ENCODE measurements at places on chromosomes 3 and 15.

DNA sequence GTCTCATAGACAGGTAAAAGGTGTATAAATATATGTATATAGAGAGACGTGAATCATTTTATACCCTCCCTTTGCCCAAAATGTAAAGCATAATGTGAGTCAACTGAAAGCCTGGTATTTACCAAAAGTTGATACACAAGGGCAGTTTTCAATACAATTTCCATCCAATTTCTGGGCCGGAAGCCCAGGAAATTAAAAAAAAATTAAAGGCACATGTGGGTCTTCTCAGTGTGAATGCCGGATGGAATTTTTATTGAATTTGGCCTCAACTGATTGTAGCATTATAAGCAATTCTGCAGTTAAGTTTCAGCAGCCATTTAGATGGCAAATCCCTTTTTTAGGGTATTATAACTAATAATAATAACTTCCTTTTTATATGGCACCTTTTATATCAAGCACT is 3.3 kb upstream of the CNTN3 start:
- no peak for DNase-seq

DNA sequence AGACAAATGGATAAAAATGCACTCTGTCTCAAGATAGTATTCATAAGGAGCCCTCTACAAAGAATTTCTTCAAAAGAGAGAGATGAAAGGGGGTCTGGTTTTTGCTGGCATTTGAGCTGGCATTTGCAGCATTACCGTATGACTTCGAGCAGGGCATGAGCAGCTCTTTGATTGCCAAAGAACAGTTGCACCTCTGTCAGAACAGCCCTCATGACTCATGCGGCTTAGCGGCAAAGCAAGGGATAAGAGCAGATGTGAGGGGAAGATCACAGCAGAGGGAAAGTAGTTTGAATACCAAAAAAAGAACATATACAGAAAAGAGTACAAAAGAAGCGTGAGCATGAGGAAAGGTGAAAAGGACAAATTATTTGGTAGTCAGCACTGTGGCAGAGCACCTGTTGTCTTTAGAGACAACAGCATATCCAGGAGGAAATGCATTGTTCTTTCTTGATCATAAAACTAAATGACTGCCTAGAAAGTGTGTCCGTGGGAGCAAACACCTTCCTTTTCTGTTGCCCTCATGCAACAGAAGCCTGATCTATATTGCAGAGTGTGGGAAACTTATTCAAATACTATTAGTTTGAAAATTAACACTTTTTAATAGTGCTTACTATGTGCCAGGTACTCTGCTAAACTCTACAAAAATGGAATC is 80.5 kb upstream of the SLC24A5 start:
- DNase-seq = no peak

- no peak for DNase-seq
Measured at GRCh38 chr3:168197162-168197561, 101.4 kb upstream of the GOLIM4 start.

- no peak for DNase-seq
Measured at GRCh38 chr3:9101286-9101685, 138.0 kb upstream of the RAD18 start.

- DNase-seq = no peak
Measured at GRCh38 chr3:73046195-73046594, 15.3 kb upstream of the EBLN2 start.

GRCh38 chr3:66303491-66303901 is 82.7 kb downstream of the SLC25A26 start:
- DNase-seq = peak; percentile 32

DNA sequence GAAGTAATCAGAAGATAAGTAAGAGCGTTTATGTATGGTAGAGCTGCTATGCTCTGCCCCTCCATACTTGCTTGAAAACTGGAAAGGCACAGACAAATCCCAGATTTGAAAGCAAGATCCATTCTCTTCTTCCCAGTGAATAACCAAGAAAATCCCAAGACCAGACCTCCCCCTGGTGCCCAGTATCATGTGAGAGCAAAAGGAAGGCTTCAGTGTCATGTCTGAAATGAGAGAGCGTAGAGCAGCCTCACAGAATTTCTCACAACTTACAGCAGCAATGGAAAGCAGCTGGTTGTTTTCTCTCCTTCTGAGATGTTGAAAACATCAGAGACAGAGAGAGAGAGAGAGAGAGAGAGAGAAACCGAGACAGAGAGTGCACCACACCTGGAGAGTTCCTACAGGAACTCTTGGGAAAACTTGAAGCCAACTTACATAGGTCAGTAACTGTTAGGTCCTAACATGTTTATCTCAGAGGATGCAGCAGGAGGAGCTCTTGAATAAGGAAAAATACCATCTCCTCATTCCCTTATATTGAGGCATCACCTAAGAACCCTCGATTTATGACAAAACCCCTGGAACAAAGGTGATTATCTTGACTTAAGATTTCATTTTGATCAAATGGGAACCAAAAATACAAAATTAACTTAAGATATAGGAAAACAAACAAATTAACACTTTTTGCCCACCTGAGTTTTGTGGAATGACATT is 273.3 kb downstream of the NSUN3 start:
- no peak for DNase-seq

GRCh38 chr3:186038360-186038759 is 70.5 kb downstream of the ETV5 start:
- DNase-seq = no peak

GRCh38 chr3:99781761-99782160 is 35.9 kb upstream of the CMSS1 start:
- no peak for DNase-seq

GRCh38 chr15:68183616-68184315 is 21.4 kb downstream of the CALML4 start:
- DNase-seq = no peak

DNA sequence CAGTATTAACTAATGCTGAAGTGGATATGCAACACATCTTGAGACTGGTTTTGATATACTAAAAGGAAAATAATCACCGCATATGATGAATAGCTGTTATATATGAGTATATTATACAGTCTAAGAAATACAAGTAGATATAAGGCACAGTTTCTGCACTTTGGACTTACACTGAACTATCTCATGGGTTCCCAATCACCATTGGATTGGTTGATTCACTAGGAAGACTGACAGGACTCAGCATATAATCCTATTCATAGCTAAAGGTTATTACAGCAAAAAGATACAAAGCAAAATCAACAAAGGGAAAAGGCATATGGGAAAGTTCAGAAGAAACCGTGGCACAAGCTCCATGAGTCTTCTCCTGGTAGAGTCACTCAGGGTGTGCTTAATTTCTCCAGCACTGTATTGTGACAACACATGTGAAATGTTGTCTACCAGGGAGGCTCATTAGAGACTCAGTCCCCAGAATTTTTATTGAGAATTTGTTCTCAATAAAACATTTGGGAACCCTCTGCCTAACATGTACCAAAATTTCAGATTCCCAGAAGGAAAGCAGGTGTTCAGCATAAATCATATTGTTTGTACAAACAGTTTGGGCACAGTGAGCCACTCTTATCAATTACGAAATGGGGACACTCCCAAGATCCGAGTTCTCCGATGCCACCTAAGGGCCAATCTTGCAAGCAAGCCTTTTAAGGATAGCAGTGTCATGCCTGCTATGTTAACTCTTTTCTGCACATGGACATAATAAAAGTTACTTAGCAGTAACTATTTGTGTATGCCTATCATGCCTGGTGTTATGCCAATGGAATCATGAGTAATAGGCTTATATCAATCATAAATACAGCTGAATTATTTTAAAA is 26.8 kb downstream of the CMC1 start:
- DNase-seq = no peak

GRCh38 chr3:146160321-146160963 is 542 bp downstream of the PLOD2 start:
- no peak for DNase-seq

- no peak for DNase-seq
Measured at GRCh38 chr3:144028798-144029411, 57.3 kb downstream of the DIPK2A start.

GRCh38 chr15:55247766-55248427 is 41.7 kb downstream of the RAB27A start:
- DNase-seq = no peak

DNA sequence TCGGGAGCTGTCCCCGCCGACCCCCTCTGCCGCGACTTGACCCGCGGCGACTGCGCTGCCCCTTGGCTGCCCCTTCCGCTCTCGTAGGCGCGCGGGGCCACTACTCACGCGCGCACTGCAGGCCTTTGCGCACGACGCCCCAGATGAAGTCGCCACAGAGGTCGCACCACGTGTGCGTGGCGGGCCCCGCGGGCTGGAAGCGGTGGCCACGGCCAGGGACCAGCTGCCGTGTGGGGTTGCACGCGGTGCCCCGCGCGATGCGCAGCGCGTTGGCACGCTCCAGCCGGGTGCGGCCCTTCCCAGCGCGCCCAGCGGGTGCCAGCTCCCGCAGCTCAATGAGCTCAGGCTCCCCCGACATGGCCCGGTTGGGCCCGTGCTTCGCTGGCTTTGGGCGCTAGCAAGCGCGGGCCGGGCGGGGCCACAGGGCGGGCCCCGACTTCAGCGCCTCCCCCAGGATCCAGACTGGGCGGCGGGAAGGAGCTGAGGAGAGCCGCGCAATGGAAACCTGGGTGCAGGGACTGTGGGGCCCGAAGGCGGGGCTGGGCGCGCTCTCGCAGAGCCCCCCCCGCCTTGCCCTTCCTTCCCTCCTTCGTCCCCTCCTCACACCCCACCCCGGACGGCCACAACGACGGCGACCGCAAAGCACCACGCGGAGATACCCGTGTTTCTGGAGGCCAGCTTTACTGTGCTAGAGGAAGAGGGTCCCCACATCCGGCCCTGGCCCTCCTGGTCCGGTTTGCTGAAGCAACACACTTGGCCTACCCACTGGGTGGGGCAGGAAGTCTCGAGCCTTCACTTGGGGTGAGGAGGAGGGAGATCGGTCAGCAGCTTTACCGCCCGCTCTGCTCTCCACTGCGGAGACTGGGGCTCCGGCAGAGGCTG is at the start of gene RASSF1:
TSS of gene RASSF1 (minus strand) at position 389 of the 882 bp plus-strand sequence. CDS start at position 358, 31 bp downstream.
- DNase-seq = peak; percentile 55

- DNase-seq = no peak
Measured at GRCh38 chr3:105387122-105387751, 20.5 kb downstream of the ALCAM start.

DNA sequence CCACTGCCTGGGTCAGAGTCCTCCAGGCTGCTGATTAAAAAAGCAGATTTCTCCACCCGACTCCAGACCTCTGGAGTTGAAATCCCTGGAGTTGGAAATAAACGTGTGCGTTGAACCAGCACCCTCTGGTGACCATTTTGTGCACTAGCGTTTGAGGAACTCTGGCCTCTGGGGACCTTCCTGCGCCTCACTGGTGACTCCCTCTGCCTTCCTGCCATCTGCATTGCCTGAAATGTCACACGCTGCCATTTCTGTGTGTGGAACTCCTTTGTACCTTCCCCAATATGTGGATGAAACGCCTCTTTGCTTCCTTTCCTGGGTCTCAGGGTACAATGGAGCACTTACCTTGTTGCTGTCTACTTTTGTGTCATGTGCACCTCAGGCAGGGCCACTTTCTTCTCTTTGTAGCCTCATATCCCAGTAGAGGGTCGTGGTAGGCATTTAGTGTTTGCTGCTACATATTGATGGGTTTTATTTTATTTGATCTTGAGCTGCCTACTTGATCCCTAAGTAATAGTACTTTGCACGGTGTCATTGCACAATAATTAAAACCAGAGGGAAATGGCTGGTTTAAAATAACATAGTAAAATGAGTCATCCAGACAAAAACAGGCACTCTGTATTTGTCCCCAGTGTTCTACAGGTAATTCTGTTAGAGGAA is 56.8 kb downstream of the GPR171 start:
- DNase-seq = peak; percentile 34

GRCh38 chr3:59990915-59991314 is 941.1 kb upstream of the CFAP20DC start:
- DNase-seq = no peak

DNA sequence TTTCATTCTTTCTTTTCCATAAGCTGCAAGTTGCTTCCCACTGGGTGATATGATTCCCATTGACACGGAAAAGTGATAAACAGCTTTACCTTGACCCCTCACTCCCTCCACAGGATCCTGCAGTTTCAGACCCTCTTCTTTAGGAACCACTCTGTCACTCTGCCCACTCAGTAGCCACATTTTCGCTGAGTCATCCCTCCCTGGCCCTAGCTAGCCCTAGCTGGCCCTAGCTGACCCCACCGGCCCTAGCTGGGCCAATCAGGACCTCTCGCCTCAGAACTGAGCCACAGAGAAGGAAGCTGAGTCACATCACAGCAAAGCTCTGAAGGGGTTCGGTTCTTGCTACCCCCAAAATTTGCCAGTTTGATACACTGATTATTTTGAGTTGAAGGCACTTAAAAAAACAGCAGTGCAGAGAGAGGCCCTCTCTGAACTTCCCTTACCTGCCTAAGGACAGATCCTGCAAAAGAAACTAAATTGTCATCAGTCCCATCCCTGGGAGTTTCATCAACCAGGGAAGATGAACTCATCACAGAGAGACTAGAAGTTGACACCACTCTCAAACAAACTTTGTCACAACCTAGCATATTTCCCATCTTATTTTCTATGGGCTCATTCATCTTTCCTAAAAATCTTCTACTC is 233.5 kb upstream of the PROK2 start:
- no peak for DNase-seq

All from stimulated activated CD4-positive, alpha-beta T cell treated with anti-CD3 and anti-CD28 coated beads, Interleukin-4, amount 100 ng/mL, for 4 hours (primary cell).